Hair follicular keratinocyte (primary cell): ENCODE measurements at places on chromosomes 16 and 17. TPM values are rescaled to one million over a fixed set of nuclear protein-coding genes. Genes with fewer than 3 reads are reported as not detected.

Gene FOXF1
- not detected in 2 replicates for total RNA-seq

Gene KRTAP1-1
- not detected in 2 replicates for total RNA-seq

Gene SMTNL2
- total RNA-seq, result not detected in 2 replicates

Gene HIRIP3
- 4.8 and 16.2 TPM in 2 replicates for total RNA-seq

Gene PCYT2
- 74.0 and 100 TPM in 2 replicates for total RNA-seq

Gene KRTAP2-3
- total RNA-seq, result 0.15 and 0.62 TPM in 2 replicates

Gene MRTFB
- total RNA-seq, result 4.1 and 6.2 TPM in 2 replicates

Gene THAP11
- 28.3 and 57.1 TPM in 2 replicates for total RNA-seq

Gene TMEM114
- not detected in 2 replicates for total RNA-seq

Gene ITGB3
- 0.23 and 0.42 TPM in 2 replicates for total RNA-seq

Gene MMP28
- total RNA-seq, result 42.0 and 61.6 TPM in 2 replicates

Gene QPRT
- total RNA-seq, result 6.2 and 8.3 TPM in 2 replicates

Gene TBC1D3K
- total RNA-seq, result not detected in 2 replicates

Gene LGALS9
- not detected in 2 replicates for total RNA-seq

Gene CSH1
- 0.08 TPM in 1 of 2 replicates, not detected in the other for total RNA-seq

Gene PRSS27
- 0.31 and 0.76 TPM in 2 replicates for total RNA-seq

Gene PMP22
- 1.2 and 1.9 TPM in 2 replicates for total RNA-seq

Gene EPN3
- 83.9 and 90.6 TPM in 2 replicates for total RNA-seq

Gene ZNF594
- 0.87 and 2.1 TPM in 2 replicates for total RNA-seq

Gene TRIM72
- not detected in 2 replicates for total RNA-seq

Gene C17orf100
- 0.23 and 0.38 TPM in 2 replicates for total RNA-seq

Gene MYH1
- not detected in 2 replicates for total RNA-seq

Gene GINS2
- 6.5 and 17.6 TPM in 2 replicates for total RNA-seq

Gene TAOK1
- 19.5 and 29.0 TPM in 2 replicates for total RNA-seq
